LHCN-M2 (cell line): ENCODE measurements at places on chromosomes 6 and 20. TPM values are rescaled to one million over a fixed set of nuclear protein-coding genes. Genes with fewer than 3 reads are reported as not detected.

Gene OLIG3
- not detected in 2 replicates for total RNA-seq

Gene HSPA12B
- not detected in 2 replicates for total RNA-seq

Gene SEMG1
- not detected in 2 replicates for total RNA-seq

Gene TM9SF4
- total RNA-seq: 32.6 and 36.8 TPM in 2 replicates

Gene POPDC3
- 64.8 and 77.9 TPM in 2 replicates for total RNA-seq

Gene KIF3B
- 18.0 and 18.8 TPM in 2 replicates for total RNA-seq

Gene OR2H2
- not detected in 2 replicates for total RNA-seq

Gene ARMH2
- total RNA-seq: not detected in 2 replicates

Gene NKX2-4
- total RNA-seq: not detected in 2 replicates

Gene PRRT1
- 0.06 TPM in 1 of 2 replicates, not detected in the other for total RNA-seq

Gene RPS6KA2
- total RNA-seq: 32.4 and 43.7 TPM in 2 replicates

Gene KIF6
- not detected in 2 replicates for total RNA-seq

GRCh38 chr6:154537511-154538325, 27.2 kb upstream of the CNKSR3 start:
- no peak for DNase-seq

DNA sequence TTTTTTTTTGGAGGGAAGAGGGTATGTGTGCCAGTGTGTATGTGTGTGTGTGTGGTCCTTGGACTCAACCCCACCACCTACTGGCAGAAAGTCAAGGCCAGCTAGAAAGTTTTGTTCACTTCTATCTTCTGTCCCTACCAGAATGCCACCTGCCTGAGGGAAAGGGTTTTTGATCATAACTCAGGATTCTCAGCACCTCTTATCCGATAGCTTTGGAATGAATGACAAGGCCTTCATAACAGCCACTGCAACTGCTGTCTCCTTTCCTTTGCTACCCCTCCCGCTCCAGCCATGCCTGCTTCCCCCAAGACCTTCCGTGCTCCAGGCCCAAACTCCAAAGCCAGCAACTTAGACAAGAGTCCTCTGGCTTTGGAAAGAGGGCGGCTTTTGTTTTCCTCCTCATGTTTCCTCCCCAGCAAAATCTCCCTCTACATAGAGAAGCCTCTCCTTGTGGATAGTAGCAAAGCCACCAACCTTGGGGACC, 18.7 kb downstream of the BTN3A1 start:
- DNase-seq: peak; percentile 71

- peak; percentile 50 for DNase-seq
These were observed 241.7 kb upstream of the TAB2 start for GRCh38 chr6:149075616-149076354.

- no peak for DNase-seq
These were observed 29.4 kb downstream of the UTRN start for GRCh38 chr6:144314562-144314961.

GRCh38 chr6:52976591-52977035, 18.5 kb downstream of the GSTA4 start:
- no peak for DNase-seq

- no peak for DNase-seq
These were observed 11.3 kb upstream of the PTGIS start for GRCh38 chr20:49579195-49579594.

GRCh38 chr6:11738661-11739375, 39.8 kb downstream of the ADTRP start:
- no peak for DNase-seq

DNA sequence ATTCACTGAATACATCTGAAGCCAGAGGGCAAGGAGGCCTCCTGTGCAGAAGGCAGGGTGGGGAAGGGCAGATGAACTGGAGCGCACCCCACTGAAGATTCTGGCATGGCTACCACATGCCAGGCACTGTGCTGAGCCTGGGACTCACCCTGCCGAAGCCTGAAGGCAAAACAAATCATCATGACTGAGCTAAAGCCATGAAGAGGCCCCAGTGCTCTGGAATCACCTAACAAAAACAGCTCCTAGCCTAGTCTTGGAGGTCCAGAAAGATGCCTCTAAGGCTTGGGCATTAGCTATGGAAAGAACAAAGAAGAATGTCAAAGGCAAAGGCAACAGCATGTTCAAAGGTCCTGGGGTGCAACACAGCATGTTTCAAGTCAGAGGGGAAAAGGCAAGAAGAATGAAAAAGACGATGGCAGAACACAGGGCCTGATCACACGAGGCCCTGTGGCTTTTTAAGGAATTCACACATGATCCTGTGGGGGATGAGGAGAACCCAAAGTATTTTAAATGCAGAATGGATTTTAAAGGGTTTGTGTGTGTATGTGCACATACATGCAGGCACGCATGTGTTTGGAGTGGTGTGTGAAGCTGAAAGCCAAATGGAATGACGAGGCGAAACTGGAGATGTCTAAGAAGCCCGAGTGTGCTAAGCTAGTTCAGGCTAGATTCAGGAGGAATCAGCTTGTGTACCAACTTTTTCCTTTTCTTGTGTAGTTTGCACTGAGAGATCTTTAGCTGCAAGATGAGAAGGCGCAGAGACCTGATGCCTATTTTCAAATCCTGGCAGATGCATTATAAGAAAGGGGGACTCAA, 261.4 kb downstream of the ZNF217 start:
- DNase-seq: no peak

- no peak for DNase-seq
These were observed 406 bp upstream of the WFDC5 start for GRCh38 chr20:45115386-45115774.

- no peak for DNase-seq
These were observed 77.7 kb downstream of the EFHC1 start for GRCh38 chr6:52497652-52498408.

DNA sequence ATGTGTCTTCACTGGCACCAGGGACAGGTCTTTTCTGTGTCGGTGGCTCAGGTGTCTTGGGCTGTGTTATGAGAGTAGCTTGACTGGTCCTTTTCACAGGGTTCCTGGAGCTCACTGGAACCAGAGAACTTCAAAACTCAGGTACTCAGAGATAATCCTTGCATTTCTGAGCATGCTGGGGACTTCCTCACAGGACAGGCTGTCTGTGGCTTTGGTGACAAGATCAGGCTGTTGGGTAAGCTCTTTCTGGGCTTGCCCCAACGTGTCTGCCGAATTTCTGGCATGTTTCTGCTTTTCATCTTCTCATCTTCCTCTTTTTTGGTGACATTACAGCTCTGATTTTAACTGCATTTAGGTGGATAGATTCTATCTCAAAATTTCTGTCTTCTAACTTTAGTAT, 270.0 kb downstream of the CDH26 start:
- DNase-seq: no peak

DNA sequence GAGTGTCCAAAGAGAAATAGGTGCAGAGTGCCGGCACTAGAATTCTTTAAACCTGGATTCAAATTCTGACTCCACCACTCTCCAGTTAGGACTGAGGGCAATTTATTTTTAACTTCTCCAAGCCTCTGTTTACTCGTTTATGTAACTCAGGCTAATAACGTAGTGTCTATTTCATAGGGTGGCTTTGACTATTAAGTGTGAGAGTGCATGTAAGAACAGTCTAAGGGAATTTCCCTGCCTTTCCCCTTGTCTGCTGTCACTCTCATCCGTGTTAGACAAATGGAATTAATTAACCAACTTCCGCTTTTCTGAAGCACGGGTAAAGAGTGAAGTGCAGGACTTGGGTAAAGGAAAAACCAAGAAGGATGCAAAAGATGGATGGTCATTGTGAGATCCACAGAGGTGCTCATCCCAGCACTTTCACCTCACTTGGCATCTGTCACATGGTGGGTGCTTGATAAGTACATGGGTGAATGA, 4.1 kb upstream of the ZKSCAN8 start:
- no peak for DNase-seq

DNA sequence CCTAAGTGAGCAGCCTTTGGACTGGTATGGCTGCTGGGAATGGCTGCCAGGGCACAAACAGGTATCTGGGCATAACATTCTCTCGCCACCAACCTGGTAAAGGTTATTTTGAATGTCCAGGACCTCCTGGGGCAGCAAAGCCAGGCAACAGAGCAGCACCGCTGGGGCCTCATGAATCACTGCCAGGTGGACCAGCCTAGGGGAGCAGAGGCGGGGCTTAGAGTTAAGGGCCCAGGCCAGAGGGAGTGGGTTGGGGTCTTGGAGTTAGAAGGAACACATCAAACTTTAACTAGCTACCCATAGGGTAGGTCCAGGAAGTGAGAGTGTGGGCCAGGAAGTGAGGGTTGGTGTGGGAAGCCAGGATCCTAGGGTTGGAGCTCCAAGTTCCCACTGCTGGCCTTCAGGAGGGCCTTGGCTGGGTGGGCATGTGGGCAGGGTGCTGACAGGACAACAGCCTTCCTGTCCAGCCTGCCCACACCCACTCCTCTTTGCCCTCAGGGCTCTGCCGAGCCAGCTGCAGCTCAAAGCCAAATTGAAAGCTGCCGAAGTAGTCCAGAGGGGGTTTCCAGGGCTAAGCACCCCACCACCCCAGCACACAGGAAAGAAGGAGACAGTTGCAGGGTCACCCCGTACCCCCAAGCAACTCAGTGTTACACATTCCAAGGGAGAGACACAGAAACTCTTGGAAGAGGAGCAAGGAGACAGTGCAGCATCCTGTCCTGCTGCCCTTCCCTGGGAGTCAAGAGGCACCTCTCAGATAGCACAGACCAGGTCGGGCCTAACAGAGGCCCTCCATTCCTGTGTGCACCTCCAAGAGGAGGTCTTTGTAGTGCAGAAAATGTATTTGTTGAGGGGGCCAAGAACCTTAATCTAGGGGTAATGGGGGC, 2.6 kb downstream of the NFKBIE start:
- DNase-seq: no peak

DNA sequence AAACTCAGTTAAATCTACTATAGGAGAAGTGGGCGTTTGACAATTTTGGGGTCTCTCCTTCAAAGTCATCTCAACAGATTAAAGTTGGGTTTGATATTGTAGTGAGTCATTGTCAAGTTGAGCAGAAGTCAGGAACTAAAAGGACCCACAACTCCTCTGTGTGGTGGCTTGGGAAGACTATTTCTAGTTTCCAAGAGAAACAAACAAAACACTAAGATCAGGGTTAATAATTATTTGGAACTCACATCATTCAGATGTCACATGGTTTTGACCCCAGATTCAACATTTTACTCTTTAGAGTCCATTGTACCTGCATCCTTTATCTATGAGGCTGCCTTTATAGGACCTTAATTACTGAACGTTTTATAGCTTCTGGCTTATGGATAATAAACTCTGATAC, 45.3 kb upstream of the TINAG start:
- DNase-seq: no peak

GRCh38 chr6:144931172-144932035, 646.3 kb downstream of the UTRN start:
- peak; percentile 56 for DNase-seq

GRCh38 chr20:36234771-36235320, 1.4 kb upstream of the AAR2 start:
- DNase-seq: no peak

GRCh38 chr6:140871911-140872310, 1260.8 kb upstream of the GJE1 start:
- DNase-seq: peak; percentile 65

DNA sequence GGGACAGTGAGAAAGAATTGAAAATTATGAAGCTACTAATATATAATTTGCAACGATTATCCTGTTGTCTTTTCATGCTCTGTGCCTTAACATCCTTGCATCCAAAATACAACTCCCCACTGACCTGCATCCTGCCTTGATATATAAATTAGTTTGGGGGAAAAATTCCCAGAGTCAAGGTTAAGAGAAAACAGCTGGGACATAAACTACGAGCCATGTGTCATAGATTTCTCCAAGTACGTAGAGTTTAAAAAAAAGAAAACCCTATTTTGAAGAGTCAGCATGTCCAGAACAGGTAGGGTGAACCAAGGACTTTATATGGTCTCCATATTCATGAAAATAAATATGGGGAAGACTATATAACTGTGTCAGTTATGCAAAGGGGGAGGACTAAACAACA, 123.8 kb upstream of the MARCKS start:
- no peak for DNase-seq

DNA sequence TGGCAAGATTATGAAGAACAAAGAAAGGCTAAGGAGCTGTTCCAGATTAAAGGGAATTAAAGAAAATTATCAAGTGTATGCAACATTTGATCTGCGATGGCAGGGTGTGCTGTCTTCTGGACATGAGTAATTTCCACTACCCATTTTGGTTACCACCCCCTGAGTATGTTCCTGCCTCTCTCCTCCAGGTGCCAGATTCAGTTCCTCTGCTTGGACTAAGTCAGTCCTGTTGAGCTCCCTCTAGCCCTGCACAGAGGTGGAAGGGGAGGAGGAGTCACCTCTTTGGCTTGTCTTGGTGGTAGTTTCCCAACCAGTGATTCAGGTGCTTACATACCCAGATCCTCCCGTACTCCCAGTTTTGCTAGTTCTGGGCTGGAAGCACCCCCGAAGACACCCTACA, 22.2 kb upstream of the SNRPB2 start:
- no peak for DNase-seq

DNA sequence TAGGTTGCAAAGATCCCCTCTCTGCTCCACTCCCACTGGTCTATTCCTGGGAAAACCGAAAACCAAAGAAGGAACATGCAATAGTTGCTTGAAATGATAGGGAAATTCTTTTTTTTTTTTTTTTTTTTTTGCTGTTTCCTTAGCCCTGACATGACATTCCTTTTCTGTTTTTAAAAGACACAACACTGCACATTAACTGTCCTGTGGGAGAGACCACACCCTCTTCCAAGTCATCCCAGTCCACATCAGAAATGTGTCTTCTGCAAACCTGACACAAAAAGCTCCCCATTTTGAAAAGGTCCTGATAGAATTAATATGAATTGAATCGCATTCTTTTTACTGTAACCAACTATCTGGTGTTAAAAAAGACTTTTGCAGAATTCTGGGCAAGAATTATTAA, 43.4 kb upstream of the RIPOR2 start:
- DNase-seq: no peak

DNA sequence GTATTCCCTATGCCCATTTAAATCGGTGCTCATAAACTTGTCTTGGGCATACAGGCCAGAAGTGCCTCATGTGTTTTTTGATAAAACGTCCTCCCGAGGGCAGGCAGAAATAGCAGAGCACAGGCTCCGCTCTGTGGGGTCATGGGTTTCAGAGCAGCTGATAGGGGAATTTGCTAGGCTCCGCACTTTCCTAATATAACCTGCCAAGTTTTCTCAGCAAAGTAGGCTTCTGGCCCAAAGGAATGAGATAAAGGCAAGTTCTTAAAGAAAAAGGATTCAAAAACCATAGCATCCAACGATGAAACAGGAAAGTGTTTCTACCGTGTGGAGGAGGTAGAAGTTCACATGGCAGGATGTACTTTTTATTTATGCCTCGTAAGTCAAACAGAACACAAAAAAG, 69.8 kb upstream of the RALGAPA2 start:
- DNase-seq: no peak

- no peak for DNase-seq
These were observed 306.9 kb downstream of the LRFN2 start for GRCh38 chr6:40280231-40280630.

GRCh38 chr20:540391-541201, 3.0 kb downstream of the CSNK2A1 start:
- no peak for DNase-seq

DNA sequence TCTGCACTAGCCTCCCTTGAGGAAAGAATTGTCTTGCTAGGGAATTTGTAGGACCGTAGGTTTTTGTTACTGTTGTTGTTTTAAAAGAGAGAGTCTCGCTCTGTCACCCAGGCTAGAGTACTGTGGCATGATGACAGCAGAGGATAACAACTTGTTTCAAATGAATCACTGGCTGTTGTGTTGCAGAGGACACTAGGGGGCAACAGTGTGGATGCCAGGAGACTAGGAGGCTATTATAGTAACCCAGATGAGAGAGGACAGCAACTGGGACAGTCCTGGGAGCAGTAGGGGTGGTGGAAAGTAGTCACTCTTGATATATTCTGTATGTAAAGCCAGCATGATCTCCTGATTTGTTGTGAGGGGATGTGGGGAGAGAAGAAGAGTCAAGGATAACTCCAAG, 41.8 kb upstream of the LAMA4 start:
- DNase-seq: peak; percentile 80

GRCh38 chr20:44650771-44651433, 597 bp downstream of the ADA start:
- DNase-seq: no peak
